ENCODE measurements at places on chromosomes 1 and 21. TPM values are rescaled to one million over a fixed set of nuclear protein-coding genes. Genes with fewer than 3 reads are reported as not detected.

Gene PALMD
- total RNA-seq, result 56.5 TPM

Gene OLIG2
- total RNA-seq, result not detected

Gene SH2D2A
- not detected for total RNA-seq

Gene TRIM63
- not detected for total RNA-seq

Gene PTGFR
- 32.8 TPM for total RNA-seq

Gene BSND
- not detected for total RNA-seq

Gene DVL1
- 86.6 TPM for total RNA-seq

Gene JUN
- 63.7 TPM for total RNA-seq

Gene CCDC181
- 2.7 TPM for total RNA-seq

Gene CCDC185
- total RNA-seq, result not detected

Gene USP16
- total RNA-seq, result 41.1 TPM

Gene SPRR4
- not detected for total RNA-seq

Gene DPT
- not detected for total RNA-seq

Gene ST6GALNAC5
- total RNA-seq, result 7.3 TPM

Gene TCHH
- not detected for total RNA-seq

Gene ELAVL4
- total RNA-seq, result not detected

Gene ALX3
- not detected for total RNA-seq
